PC-9 (cell line): ENCODE measurements at places on chromosomes 5 and 9. TPM values are rescaled to one million over a fixed set of nuclear protein-coding genes. Genes with fewer than 3 reads are reported as not detected.

- DNase-seq: no peak
Measured at GRCh38 chr9:89455356-89455824, 42.5 kb downstream of the SEMA4D start.

- DNase-seq: peak; percentile 94
Measured at GRCh38 chr9:130023144-130023787, 19.7 kb downstream of the FNBP1 start.

GRCh38 chr5:93800988-93801811 lies 59.8 kb upstream of the POU5F2 start:
- peak; percentile 90 for DNase-seq

- no peak for DNase-seq
Measured at GRCh38 chr5:54558362-54558761, 40.8 kb downstream of the SNX18 start.

GRCh38 chr5:124352312-124352711 lies 394.1 kb downstream of the ZNF608 start:
- DNase-seq: no peak

DNA sequence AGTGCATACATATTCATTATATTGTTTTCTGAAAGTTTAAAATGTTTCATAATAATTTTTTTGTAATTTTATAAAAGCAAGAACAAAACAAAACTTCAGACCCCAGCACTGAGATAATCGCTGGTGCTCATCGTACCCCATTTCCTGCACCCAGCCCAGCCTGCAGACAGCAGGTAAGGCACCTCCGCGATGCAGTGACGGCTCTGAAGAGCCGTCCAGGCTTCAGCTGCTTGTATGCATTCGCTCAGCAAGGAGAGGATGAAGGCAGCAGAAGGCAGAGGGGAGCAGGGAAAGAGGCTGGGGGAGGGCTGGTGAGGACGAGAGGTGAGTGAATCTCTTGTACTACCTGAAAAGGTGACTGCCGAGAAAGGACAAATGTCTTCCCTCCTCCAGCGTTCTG lies 153.5 kb downstream of the TTLL11 start:
- no peak for DNase-seq

GRCh38 chr5:3251784-3252183 lies 343.8 kb upstream of the IRX1 start:
- no peak for DNase-seq

DNA sequence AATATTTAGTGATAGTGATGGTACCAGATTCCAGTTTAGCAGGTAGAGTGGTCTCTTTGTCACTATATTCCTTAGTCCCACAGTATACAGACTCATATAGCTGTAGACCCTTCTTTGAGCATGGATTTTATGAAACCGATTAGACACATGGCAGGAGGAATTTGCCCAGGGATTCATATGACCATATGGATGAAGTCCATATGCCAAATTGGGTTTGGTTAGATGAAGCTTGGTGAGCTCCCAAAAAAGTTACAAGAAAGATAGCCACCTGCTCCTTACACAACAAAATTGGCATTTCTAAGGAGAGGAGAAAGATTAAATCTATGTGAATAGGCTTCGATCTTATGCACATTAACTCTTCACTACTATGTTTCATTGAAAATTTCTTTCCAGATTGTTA lies 211.4 kb downstream of the CWC27 start:
- DNase-seq: no peak

- DNase-seq: peak; percentile 53
Measured at GRCh38 chr5:139383275-139383992, at the start of gene SLC23A1. Gene SLC23A1 (minus strand): TSS chr5:139383297. CDS start chr5:139383253, 44 bp downstream.

- DNase-seq: no peak
Measured at GRCh38 chr5:57504357-57504756, 21.7 kb upstream of the ACTBL2 start.

GRCh38 chr5:176503496-176503895 lies 33.7 kb downstream of the RNF44 start:
- no peak for DNase-seq

DNA sequence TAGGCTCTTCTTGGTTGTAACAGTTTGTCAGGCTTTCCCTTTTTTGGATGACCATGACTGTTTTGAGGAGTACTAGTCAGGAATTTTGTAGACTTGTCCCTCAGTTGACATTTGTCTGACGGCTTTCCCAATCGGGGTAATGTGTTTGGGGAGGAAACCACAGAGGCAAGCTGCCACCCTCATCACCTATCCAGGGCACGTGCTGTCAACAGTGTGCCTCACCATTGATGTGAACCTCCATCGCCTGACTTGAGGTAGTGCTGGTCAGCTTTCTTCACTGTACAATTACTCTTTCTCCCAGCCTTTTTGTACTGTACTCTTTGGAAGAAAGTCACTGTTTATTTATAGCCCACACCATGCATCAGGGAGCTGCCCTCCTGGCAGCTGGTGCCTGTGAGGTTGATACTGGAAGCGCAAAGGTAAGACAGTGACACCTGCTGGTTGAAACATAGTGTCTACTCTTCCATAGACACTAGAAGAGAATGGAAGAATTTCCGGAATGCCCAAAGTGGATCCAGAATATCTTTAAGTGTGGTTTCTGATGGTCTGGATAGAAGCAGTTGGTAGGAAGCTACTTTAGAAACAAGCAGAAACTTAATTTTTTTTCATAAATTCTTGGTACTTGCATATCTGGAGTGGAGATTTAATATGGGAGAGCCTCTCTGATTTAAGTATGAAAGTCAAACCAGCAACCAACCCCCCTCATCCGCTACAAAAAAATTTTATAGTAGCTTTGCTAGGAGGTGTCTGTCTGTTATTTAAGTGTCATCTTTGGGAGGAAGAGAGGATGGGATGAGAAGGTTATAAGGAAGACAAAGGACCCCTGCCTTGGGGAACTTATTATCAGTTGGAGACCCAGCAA lies 69.3 kb downstream of the SNX30 start:
- peak; percentile 20 for DNase-seq

DNA sequence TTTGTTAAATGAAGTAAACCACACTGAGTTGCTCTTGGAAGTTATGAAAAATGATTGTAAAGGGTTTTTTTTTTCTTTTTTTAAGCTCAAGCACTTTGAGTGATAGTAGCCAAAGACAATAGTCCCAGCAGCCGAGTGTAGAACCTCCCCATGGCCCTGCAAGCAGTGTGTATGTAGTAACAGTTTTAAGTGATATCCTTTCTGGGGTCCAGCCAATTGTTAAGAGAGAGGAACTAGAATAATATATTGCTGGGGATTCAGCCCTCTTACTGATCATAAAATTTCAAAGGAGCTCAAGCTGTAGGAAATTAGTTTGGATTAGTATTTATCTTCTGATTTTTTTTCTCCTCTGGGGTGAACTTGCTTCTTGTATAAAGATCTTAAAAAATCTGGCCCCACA lies 43.2 kb downstream of the NPR3 start:
- no peak for DNase-seq

DNA sequence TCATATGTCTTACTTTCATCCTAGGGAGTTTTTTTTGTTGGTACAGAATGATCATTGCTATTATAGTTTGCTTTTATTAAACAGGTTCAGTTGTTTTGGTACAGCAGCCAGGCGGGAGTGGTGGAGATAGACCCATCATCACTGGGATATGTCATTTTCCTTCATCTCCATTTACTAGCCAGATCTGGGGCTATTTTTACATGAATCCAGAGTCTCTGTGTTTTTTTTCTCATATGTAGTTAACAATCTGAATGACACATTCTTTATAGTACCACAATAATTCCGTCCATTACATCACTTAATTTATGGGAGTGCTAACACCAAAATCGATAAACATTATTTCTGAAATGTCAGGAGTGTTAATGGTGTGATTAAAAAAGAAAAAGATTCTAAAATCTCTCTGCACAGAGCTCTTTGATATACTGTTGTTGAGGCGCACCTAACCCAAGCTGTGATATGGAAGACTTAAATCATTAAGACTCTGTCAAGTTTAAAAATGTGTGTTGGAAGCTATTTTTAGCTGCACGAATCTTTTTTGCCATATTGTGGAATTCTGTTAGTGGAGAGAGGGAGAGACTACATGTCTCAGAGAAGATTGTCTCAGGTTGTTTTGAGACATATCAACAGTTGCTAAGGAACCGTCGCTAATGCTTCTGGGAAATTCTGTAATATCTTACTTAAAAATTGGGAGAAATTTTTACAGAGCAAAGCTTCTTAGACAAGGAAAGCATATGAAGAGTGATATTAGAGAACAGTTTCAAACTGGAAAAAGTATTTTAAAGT lies 59.6 kb downstream of the RPS23 start:
- DNase-seq: no peak

- no peak for DNase-seq
Measured at GRCh38 chr5:129609710-129610109, 138.2 kb upstream of the MINAR2 start.

GRCh38 chr9:116204252-116204882 lies 50.8 kb downstream of the PAPPA start:
- no peak for DNase-seq

DNA sequence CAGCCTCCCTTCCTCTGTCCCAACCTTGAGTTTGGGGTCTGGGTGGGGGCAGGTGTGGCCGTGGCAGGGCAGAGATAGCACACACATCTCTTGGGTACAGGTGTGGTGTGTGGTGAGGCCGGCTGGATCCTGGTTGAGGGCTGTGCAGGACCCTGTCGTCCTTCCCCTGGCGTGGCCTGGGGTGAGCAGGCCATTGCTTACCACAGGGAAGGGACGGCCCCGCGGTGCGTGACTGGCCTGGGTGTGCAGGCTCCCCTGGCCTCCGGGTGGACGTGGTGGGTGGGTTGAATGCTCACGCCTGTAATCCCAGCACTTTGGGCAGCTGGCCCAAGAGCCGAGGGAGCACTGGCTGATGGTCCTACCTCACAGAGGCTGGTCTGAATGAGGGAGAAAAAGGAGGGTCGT lies 1.2 kb downstream of the ARRDC1 start:
- DNase-seq: peak; percentile 30

- no peak for DNase-seq
Measured at GRCh38 chr9:126171641-126172040, 155.0 kb upstream of the MVB12B start.

The C7 gene
- total RNA-seq: not detected in 2 replicates

The PKN3 gene
- 5.5 and 9.1 TPM in 2 replicates for total RNA-seq

The TNFSF8 gene
- total RNA-seq: not detected in 2 replicates

The PCDHA11 gene
- not detected in 2 replicates for total RNA-seq

The ADAMTSL2 gene
- total RNA-seq: 0.39 and 0.50 TPM in 2 replicates

The CD180 gene
- not detected in 2 replicates for total RNA-seq

The ANKRD18B gene
- 4.6 and 6.9 TPM in 2 replicates for total RNA-seq

The CCDC152 gene
- 0.25 and 0.26 TPM in 2 replicates for total RNA-seq

The ADAMTS12 gene
- 71.1 and 103 TPM in 2 replicates for total RNA-seq

The ZSWIM6 gene
- total RNA-seq: 9.7 and 12.9 TPM in 2 replicates

The HAVCR1 gene
- not detected in 2 replicates for total RNA-seq
